Left renal pelvis (tissue), 4 donors: ENCODE measurements at places on chromosomes 6 and 20. TPM values are rescaled to one million over a fixed set of nuclear protein-coding genes. Genes with fewer than 3 reads are reported as not detected.

DNA sequence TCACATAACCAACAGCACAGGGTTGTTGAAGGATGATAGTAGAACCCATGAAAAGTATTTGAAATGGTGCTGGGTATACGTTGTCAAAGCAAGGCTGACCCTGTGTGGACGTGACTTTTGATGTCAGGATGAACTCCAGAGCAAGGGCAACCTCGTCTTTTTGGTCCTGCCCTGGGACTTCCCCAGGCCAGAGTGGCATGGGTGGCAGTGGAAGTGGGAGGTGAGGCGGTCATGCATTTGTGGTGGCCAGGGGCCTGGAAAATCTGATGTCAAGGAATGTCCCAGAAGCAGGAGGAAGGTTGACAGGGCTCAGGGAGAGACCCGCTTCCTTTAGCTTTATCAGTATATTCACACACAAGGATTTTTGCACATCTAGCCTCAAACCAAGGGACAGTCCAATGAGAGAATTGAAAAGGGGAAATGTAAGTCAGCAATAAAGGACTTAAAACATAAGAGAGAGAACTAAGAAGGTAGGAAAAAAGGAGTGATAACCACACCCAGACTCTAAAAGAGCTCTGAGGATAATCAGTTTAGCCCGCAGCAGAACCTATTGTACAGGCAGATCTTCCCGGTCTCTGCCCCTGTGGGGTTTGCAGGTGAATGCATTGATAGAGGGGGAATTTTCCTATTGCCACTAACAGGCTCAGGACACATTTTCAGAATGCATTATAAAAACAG, 98.8 kb upstream of the HDGFL1 start:
- DNase-seq = no peak

DNA sequence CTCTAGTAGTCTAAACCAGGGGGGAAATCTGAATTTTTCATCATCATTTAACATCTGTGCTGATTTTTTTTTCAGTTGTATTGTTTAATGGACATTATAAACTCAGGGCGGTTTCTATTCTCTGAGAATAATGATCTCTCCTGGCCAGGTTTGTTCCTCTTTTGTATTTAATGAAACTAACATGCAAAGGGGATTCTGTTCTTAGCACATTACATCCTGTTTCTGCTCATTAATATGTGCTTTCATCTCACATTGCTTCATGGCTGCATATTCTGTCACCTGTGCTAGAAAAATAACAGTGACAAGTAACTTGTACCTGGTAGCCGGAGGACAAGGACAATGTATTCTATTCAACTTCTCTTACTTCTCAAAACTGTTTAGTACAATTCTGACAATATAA, 806 bp downstream of the HLA-DOB start:
- no peak for DNase-seq

GUCA1A gene
- 0.14 TPM for polyA plus RNA-seq

- DNase-seq = no peak
Observed at GRCh38 chr6:23591761-23592160, 534.3 kb upstream of the NRSN1 start.

CTCFL gene
- 2.8 TPM for polyA plus RNA-seq

GRCh38 chr6:161511447-161512095, 237.7 kb upstream of the AGPAT4 start:
- no peak for DNase-seq

DNA sequence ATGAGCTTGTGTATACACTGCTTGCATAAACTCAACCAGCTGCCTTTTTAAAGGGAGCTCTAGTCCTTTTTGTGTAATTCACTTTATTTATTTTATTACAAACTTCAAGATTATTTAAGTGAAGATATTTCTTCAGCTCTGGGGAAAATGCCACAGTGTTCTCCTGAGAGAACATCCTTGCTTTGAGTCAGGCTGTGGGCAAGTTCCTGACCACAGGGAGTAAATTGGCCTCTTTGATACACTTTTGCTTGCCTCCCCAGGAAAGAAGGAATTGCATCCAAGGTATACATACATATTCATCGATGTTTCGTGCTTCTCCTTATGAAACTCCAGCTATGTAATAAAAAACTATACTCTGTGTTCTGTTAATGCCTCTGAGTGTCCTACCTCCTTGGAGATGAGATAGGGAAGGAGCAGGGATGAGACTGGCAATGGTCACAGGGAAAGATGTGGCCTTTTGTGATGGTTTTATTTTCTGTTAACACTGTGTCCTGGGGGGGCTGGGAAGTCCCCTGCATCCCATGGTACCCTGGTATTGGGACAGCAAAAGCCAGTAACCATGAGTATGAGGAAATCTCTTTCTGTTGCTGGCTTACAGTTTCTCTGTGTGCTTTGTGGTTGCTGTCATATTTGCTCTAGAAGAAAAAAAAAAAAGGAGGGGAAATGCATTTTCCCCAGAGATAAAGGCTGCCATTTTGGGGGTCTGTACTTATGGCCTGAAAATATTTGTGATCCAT, 15.3 kb downstream of the TNFAIP3 start:
- no peak for DNase-seq

- DNase-seq = no peak
Observed at GRCh38 chr6:78713564-78713963, 153.8 kb upstream of the IRAK1BP1 start.

GRCh38 chr6:21593927-21594415, 420 bp downstream of the SOX4 start:
- no peak for DNase-seq

SASH1 gene
- 30.4 TPM for polyA plus RNA-seq
